GM20000 (cell line): ENCODE measurements at places on chromosomes 7 and 10.
A peak's percentile ranks its signal among the peaks of the same experiment; 100 is the strongest.

- no peak for DNase-seq
Measured at GRCh38 chr10:68211669-68212068, 20.2 kb downstream of the ATOH7 start.

DNA sequence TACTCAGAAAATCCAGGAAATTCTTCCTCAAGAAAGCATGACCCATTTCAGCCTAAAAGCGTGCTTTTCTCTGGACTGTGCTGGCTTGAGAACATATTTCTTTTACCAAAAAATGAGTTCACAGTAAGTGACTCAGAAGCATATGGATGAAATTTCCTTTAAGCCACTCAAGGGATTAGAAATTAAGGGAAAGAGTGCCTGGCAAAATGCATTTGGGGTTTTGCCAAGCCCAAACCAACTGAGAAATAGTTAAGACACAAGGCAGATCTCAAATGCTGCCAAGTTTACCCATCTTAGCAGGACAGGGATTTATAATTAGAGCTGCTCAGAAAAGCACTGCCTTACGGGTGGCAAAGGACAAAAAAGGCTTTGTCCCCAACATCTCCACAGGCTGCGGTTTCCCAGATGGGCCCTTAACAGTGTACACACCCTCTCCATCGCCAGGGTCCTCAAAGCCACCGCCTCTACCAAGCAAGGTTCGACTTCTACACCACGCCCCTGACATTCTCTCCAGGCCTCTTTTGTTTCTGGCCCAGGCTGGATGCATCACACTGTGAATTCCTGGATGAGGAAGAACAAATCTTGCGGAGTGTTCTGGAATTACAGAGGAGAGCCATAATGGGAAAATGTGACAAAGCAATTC, 30.1 kb upstream of the CDHR3 start:
- no peak for DNase-seq

DNA sequence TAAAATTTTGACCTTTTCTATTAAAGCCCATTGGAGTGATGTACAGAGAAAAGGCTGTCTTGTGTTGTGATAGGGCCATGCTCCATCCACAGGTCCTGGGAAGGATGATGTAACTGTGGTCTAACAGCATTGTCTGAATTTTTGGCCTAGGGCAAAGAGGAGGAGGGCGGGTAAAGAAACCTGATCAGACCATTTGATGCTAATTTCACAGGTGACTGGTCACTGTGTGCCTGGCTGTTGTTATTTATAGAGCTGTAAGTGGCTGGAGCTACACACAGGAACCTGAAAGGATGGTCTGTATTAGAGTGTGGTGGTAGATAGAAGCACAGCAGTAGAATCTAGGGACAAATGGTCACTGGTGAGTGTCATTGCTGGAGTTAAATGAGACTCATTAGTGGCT, 182.1 kb downstream of the AUTS2 start:
- no peak for DNase-seq

GRCh38 chr7:150365194-150365593, 3.4 kb upstream of the REPIN1 start:
- no peak for DNase-seq

GRCh38 chr7:28269700-28270361, 89.2 kb upstream of the JAZF1 start:
- no peak for DNase-seq

DNA sequence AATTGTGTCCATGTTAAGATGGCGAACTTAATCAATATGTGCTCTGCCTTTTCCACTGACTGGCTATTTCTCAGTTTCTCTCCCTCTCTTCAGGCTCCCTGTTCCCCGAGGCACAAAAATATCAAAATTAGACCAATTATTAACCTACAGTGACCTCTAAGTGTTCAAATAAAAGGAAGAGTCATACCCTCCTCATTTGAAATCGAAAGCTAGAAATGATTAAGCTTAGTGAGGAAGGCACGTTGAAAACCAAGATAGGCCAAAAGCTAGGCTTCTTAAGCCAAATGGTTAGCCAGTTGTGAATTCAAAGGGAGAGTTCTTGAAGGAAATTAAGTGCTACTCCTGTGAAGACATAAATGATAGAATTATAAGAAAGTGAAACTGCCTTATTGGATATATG, 81.1 kb upstream of the MBL2 start:
- DNase-seq = no peak

DNA sequence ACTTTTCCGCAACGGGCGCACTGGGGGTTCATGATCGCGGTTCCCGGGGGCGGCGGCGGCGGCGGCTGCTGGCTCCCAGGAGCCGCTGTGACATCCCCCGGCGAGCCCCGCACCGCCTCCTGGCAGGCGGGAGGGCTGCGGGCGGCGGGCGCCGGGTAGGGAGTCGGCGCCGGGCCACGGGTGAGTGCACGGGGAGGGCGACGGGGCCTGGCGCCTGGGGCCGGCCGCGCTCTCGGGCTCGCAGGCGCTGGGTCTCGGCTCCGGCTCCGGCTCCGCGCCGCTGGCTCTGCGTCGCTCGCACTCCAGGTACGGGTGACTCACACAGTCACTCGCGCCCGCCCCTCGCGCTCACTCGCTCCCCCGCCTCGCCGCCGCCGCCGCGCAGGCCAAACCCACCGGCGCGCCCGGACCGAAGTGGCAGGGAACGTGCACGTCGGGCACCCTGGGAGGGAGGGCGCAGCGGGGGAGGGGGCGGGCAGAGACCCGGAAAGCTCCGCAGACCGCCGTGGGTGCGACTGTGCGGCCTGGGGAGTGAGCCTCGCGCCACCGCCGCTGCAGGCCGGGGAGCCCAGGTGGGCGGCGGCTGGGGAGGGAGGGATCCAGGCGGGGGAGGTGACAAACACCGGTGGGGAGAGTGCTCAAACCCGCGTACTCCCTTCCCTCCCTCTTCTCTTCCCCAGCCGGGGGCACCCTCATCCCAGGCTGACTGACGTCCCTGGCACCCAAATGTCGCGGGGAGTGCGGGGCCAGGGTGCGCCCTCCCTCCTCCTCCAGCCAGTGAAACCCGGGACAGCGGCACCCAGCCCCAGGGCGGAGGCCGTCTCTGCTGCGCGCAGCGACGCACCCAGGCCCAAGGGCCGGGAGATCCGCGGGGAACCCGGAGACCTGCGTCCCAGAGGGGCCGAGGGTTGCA, 276.9 kb upstream of the NEBL start:
- peak; percentile 42 for DNase-seq
